Left lobe of liver (tissue), 2 donors: ENCODE measurements at places on chromosomes 7 and 10. TPM values are rescaled to one million over a fixed set of nuclear protein-coding genes. Genes with fewer than 3 reads are reported as not detected.

DNA sequence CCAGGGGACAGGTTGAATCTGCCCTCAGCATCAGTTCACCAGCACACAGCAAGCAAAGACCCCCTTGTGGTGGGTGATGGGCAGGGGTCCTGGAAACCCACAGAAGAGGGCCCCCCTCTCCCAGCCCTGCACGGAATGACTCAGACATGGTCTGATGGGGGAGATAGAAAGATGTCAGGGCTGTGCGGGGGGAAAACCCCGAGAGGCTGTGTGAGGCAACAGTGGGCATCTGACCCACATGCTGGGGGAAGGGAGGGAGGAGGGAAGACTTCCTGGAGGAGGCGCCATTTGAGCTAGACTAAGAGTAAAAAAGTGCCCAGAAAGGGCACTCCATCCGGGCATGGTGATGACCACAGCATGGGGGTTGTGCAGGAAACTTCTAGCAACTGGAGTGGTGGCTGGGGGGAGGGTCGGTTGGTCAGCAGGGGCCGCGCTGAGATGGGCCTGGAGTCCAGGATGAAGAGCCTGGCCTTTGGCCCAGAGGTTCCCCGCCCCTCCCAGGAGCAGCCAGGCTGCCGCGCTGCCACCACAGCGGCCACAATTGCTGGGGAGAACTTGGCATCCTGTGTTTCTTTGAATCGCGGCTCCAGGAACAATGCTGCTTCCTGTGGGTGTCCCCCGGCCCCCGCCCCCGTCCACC lies 2.5 kb downstream of the LFNG start:
- no peak for DNase-seq

DNA sequence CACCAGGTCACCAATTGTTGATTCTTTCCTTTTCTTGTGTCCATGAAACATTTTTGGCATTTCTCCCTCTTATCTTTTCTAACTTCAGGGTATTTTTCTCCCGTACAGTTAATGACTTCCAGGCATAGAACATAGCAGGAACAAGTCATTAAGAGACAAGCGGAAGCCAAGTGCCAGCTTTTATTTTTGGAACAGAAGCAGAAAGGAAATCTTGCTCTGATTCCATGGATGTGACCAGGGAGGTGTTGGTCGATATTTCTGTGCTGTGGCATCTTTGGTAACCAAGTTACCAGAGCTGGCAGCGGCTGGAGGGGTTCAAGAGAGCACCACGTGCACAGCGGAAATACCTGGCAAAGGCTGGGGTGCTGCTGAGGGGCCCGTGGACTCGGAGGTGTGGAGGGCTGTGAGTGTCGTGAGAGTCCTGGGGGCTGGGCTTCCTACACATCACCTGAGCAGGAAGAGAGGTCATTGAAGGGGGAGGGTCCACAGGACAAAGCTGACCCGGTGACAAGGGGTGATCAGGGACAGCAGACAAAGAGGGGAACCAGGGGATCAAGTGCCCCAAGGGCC lies 1.8 kb downstream of the LLCFC1 start:
- DNase-seq, result no peak

GRCh38 chr7:79050603-79051002 lies 402.9 kb downstream of the MAGI2 start:
- DNase-seq, result no peak

DNA sequence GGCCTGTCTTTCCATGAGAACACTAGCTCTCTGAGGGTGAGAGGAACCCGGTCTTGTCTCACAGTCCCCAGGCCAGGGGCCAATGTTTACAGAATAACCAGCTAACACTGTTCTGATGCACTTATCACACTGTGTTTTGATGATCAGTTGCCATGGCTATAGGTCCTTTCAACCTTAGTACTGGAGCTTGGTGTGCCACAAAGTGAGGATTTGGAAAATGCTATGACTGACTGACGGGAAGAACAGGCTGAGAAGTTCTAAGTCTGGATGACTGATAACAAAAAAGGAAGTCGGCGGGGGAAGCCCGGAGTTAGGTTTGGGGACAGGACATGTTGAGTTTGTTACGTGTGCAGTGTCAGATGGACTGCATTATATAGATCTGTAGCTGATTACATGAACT lies 141.8 kb downstream of the CTTNBP2 start:
- DNase-seq, result no peak

DNA sequence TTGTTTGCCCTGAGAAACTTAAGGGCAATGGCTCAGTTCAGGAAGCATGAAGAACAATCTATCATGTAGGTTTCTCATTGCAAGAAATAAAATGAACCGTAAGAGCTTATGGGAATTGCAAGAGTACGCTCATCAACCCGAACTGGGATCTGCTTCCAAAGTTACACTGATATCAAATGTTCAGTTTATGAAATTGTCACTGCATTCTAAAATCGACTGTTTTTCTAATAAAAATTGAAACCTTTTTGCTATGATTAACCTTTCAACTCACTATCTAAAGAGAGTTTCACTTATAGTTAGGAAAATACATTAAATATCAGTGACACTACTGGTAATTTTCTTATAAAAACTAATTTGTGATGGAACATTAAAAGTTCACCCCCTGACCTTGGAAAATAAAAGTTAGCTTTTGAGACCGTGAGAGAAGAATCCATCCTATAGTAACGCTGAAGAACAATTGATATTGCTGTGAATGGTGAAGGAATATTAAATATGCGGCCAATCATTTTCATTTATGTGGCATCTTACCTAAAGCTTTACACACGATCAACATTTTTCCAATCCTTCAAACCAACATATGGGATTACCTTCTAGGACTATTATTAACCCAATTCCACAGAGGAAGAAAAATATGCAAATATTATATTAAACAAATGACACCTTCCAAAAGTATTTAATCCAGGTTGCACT lies 2.2 kb downstream of the MEOX2 start:
- DNase-seq, result no peak

DNA sequence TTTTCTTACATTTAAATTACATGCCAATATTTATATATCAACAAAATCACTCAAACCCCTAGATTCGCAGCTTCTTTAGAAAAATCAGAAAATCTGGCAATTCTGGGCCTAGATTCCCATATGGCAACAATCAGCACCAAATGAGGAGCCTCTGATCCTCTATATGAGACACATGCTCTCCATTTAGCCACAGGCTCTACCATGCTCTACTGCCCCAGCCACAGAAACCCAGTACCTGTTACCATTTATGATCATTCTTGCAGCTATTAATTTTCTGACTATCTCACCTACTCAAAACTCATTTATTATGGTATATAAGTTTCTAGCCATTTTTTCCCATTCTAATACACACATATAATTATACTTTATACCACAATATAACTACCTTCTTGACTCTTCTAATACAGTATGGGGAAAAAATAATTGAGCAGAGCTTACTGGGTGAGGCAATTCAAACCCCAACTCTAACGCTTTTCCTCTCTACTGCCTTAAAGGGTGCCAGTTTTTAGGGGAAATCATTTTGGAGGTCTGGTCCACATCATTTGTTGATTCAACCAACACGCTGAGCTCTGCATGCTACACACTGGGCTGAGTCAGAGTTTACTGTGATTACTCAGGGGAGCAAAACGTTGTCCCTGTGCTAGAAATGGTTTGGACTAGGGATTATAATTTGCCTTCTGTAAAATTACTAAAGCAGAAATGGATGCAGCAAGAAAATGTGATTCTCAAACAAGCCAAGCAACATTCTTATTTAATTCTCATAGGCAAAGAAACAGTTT lies 11.6 kb downstream of the PDLIM1 start:
- peak; percentile 35 for DNase-seq

DNA sequence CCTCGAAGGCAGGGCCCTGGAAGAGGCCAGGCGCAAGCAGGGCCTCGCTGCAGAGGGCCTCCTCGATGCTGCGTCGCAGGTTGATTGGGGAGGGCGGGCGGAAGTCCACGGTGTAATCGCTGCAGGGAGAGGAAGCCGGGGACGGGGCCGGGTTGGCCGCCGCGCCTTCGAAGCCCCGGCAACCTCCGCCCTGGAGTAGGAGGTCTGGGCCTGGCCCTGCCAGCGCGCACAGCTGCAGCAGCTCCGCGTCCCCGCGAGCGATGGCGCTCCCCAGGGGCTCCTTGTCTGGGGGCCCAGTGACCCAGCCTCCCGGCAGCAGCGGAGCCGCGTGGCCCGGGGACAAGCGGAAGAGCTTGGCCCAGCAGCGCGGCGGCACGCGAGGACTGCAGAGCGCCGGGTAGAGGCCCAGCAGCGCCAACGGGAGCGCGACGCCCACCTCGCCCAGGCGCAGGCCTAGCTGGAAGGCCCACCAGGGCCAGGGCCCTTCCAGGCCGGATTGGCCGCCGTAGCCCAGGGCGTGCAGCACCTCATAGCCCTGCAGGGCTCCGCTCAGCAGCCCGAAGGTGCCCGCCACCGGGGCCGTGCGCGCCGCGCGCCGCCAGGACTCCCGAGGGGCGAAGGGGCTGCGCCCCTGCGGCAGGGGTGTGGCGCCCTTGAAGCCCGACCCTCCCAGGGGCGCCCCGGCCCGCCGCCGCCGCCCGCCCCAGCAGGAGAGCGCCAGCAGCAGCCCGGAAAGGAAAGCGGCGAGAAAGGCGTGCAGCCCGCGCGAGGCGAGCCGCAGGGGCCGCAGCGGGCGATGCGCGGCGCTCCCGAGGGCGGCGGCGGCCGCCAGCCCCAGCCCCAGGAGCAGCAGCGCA lies 7.8 kb upstream of the RBM28 start:
- DNase-seq, result no peak

DNA sequence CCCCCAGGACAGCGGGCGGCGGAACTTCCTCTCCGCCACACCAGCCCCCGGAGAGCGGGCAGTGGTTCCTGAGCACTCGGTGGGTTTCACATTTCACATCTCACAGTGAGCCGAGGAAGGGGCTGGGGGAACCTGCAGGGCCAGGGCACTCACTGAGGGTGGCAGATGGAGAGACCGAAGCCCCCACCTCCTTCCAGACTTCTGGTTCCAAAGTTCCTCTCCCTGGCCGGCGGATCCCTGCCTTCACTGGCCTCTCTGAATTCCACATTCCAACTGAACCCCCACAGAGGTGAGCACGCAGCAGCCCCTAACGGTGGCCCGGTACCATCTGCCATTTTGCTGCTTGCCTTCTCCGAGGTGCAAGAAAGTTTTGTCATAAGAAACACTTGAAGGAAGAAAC lies 461.0 kb downstream of the PTPRN2 start:
- no peak for DNase-seq

DNA sequence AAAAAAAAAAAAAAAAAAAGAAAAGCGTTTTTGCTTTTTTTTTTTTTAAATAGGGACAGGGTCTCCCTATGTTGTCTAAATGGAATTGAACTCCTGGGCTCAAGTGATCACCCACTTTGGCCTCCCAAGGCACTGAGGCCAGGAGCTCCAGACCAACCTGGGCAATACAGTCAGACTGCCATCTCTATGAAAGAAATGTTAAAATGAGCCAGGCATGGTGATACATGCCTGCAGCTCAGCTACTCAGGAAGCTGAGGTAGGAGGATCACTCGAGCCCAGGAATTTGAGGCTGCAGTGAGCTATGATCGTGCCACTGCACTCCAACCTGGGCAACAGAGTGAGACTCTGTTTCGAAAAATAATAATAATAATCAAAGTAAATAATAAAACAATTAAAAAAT lies 16.5 kb upstream of the LMTK2 start:
- DNase-seq, result peak; percentile 5

MYL7 gene
- not detected for total RNA-seq

CLDN4 gene
- 1.7 TPM for total RNA-seq

BICC1 gene
- total RNA-seq, result 1.6 TPM
